ENCODE measurements at places on chromosomes 4 and X.

DNA sequence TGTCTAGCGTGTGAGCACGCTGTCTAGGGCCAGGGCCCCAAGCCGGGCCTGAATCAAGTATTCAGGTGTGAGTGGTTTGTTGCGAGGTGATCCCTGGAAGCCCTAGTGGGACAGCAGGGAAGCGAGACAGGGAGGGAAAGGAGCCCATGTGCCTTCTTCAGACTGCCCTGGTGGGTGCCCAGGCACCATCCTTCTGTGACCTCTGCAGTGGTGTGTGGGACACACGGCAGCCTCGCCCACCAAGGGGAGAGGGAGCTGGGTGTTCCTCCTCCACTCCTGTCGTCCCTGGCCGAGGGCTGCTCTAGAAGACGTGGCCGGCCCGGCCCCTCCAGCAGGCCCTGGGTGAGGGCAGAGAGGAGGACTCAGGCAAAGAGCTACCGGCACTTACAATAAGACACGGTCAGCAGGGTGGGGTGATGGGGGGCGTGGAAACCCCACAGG is 47.4 kb downstream of the HTRA3 start:
- no peak for DNase-seq

GRCh38 chr4:161881370-161881769 is 282.4 kb downstream of the FSTL5 start:
- DNase-seq, result no peak

GRCh38 chrX:40154250-40154852 is 56.6 kb upstream of the BCOR start:
- DNase-seq, result no peak

DNA sequence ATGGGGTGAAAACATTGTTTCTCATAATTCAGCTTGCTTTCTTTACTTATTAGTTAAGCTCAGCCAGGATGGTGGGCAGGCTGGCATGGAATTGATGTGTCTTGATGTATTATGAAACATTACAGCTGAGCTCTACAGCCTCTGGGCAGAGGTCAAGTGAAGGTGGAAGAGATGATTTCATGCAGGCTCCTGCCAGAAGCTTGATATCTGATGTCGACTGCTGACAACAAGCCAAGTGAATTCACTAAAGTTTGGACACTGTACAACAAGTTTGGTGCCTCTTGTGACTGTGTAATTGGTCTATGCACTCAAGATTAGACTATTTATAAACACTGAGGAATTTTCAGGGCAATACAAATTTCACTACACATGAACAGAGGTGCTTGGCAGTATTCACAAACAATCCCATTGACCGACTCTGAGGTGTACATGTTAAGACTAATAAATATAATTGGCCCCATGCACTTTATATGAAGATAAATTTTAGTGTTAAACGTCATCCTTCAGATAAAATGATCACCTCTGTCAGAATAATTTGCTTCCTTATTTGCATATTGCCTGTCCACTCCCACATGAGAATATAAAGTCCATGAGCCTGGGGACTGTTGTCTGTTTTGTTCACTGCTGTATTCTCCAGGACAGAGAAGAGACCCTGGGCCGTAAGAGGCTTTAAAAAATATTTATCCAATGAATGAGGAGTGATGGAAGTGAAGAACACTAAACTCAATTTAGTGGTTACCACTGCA is 612.2 kb downstream of the IQCM start:
- DNase-seq, result no peak

DNA sequence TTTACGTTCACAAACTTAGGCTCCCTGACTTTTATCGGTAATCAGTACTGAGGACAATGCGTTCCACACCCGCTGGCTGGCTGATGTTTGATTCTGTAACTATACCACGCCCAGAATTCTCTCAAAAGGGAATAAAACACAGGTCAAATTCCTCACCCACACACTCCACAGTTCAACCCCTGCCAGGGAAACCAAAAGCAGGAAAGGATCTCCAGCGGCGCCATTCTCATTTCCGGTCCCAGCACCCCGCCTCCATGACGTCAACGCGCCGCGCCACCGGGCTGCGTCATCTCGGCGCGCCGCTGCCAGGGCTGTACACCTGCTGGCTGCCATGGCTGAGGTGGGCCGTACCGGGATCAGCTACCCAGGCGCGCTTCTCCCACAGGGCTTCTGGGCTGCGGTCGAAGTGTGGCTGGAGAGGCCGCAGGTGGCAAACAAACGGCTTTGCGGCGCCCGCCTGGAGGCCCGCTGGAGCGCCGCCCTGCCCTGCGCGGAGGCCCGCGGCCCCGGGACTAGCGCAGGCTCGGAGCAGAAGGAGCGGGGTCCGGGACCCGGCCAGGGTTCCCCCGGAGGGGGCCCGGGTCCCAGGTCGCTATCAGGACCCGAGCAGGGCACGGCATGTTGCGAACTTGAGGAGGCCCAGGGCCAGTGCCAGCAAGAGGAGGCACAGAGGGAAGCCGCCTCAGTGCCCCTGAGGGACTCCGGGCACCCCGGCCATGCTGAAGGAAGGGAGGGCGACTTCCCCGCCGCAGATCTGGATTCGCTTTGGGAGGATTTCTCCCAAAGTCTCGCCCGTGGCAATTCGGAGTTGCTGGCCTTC is at the start of the genes ACOX3 and TRMT44:
Gene ACOX3 (minus strand): TSS at position 232 of the 820 bp plus-strand sequence. CDS start 24,202 bp downstream, outside the sequence.
Gene TRMT44 (plus strand): TSS at position 286 of the 820 bp plus-strand sequence. CDS start 46 bp downstream, at position 332.
- peak; percentile 93 for DNase-seq

DNA sequence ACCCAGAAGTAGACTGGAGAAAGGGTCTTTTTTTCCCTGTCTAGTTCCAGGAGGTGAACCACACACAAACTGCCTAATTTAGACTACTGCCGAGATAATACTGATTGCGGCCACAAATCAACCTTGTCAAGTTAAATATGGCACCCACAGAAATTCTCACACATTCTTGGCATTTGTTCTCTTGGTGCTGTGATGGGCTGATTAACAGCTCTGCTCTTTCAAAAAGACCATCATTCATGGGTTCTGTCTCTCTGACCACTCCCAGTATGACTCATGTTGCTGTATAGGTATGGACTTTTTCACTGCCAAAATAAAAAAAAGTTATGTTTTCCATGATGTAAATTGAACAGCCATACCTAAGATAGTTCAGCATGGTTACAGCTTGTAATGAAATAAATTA is 1003.5 kb upstream of the LCORL start:
- no peak for DNase-seq

DNA sequence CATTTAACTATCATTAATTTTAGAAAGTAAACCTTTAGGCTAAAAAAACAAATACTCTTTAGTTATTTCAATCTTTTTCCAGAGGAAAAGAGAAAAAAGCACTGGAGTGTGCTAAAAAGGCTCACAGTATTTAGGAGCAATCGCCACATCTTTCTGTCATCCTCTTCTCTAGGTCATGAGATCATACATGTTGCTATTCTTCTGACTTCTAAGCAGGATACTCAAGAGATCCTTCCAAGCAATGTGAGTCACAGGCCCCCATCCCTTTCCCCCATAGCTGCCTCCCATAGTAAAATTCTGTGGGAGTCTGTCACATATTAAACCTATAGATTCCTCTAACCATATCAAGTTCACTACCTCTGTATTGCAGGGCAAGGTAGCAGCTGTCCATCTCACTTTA is 7.7 kb downstream of the EDNRA start:
- DNase-seq, result no peak

- DNase-seq, result no peak
Measured at GRCh38 chr4:1640190-1640589, 43.9 kb downstream of the FAM53A start.

DNA sequence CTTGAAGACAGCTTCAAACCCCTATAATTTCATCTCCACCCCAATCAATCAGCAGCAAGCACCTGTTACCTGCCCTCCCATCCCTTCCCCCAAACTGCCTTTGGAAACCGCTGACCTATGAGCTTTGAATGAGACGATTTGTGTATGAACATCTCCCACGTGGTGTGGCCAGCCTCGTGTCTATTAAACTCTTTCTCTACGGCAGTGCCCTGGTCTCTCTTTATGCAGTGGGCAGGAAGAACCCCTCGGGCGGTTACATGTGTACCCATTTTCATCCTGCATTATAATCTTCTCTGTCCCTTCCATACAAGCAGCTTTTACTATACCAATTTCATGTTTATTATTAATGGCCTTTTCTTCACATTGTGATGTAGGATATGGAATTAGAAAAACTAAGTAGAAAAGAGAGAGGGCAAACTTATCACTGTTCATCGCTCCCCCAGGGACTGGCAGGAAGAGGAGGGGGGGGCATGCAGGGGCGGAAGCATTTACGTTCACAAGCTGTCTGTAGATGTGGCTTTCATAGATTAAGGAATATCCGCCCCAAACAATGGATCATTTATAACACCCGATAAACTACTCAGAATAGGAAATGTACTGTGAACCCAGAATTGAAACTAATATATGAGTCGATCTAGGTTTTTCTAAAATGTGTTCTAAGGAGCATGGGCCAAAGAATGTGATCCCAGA is 95.5 kb upstream of the ZNF518B start:
- no peak for DNase-seq

- no peak for DNase-seq
Measured at GRCh38 chr4:87974856-87975462, 555 bp upstream of the SPP1 start.
